ENCODE measurements at places on chromosomes 16 and 17.

DNA sequence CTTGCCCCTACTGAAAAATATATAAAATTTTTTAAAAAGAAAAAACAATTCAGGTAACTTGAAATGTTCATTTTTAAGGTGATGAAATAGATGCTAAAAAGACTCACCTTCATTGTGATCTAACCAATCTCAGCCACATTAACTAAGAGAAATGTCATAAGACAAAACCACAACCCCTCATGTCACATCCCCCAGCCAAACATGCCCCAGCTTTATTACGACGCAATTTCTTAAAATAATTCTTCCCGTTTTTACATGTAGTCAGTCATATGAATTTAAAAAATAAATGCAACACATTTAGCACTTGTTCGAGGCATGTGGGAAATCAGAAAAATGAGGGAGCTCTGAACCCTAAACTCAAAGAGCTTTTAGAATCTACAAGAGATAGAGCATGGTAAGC, 9.5 kb downstream of the AMFR start:
- no peak for DNase-seq

DNA sequence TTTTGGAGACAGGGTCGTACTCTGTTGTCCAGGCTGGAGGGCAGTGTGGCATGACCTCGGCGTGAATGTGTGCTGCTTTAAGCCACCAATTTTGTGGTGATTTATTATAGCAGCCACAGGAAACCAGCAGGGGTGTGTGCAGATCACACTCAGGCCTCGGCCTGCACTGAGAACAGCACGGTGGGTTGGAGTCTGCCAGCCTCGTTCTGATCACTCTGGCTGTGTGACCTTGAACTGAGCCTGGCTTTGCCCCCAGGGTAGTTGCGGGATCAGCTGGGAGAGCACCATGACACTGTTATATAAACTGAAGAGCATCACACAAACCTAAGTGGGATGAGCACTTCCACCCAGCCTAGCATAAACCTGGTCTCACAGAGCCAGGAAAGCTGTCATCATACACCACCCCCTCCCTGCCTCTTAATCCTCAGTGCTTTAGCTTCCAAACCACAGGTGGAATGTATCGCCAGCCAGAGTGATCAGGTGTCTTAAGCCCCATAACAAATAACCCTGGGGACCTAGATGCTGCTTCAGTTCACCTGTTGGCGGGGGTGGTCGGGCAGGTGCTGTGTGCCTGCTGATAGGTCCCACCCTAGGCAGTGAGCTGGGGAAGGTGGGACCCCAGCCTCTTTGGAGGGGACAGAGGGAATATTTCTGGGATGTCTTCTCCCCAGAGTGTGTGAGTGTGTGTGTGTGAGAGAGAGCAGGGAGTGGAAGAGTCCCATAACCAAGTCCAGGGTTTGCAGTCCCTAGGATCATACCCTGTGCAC, 28.6 kb upstream of the NDRG4 start:
- no peak for DNase-seq

DNA sequence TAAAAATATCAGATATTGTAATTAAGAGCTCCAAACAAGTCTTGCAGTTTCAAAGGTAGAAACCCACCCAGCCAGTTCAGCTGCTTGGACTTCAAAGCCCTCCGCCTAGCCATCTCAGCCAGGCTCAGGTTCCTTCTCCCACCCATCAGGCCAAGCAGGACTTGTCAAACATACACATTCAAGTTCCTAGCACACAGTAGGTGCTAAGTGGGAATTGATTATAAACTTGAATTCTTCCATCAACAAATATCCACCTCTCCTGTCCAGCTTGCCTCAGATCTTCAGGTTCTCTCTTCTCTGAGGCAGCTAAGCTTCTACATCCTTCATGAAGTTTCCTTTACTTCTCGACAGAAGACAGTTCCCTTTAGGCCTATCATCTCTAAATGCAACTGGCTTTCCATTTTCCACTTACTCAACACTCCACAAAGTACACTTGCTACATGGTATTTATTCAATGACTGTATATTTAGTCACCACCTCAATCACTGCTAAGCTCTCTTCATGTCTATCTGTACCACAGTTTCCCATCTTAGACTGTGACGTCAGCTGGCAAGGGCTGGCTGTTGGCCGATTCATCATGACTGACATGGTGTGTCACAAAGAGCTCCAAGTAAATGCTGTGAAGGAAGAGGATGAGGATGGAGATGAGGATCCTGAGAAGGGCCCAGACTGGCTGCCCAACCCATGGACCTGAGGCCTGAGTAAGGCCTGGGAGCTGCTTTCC, 13.3 kb upstream of the COG7 start:
- DNase-seq, result no peak

- no peak for DNase-seq
These were observed 721.9 kb downstream of the WWOX start for GRCh38 chr16:78821335-78821734.

GRCh38 chr17:60138769-60139437, 10.9 kb upstream of the CA4 start:
- DNase-seq, result no peak

DNA sequence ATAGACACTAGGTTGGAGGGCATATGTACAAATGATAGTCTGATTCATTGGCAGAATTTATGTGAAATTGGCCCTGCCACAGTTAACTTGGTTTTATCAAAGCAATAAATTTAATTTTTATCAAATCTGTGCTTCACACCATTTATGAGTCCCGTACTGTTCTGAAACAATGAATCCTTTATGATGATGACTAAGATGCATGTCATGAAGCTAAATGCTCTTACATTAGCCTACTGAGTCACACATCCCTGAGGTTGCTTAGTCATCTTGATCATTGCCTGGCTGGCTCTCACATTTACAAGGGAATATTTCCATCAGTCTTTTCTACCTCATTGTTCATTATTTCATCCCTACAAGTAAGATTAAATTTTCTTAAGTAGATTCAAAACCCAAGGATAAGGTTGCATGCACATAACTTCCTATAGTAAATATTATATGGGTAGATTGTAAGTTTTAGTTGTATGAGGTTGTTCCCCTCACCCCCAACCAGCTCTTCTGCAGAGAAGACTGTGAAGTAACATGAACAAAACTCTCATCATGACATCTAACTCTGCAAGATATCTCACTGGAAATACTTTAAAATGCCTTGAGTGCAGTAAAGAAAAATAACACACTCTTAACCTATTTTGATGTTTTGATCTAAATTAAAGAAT, 170.7 kb downstream of the CYB561 start:
- DNase-seq, result no peak

DNA sequence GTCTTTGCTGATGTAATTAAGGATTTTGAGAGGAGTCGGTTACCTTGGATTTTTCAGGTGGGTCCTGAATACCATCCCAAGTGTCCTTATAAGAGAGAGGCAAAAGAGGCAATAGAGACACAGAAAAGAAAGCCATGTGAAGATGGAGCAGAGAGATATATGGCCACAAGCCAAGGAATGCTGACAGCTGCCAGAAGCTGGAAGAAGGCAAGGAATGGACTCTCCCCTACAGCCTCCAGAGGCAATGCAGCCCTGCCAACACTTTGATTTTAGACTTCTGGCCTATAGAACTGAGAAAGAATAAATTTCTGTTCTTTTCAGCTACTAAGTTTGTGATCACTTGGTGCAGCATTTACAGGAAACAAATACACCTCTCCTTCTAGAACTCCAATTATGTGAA, 8.2 kb upstream of the RNFT1 start:
- DNase-seq, result no peak

- DNase-seq, result no peak
These were observed 66.6 kb downstream of the SIAH1 start for GRCh38 chr16:48318630-48319029.

DNA sequence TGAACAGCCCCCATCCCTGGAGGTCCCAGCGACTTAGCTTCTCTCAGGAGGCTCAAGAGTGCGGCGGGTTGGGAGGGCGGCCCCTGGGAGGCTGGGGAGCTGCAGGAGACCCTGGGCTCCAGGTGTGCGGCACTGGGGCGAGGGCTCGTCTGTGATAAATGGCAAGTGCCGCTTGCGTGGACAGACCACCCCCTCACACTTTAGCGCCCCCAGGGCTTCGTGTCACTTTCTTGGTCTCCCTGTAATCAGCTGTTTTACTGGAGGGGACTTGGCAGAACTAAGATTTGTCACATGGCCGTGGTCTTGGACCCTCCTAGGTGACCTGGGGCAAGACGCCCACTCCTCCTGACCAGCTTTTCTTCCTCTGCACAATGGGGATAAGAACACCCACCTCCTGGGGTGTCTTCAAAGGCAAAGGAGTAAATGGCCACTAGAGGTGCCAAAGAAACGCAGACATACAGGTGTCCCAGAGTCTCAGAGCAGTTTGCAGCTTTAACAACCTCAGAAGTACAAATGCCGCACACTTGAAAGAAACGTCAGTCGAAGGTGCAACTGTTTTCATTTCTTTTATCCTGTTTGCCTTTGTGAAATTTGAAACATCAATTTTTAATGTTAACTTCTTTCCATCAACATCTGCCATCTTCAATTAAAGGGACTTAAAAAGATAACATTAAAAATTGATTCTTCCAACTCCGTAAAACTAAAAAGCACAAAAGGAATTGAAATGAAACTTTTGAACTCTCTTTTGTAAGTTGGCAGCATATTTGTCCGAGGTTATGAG, 946 bp downstream of the OSGIN1 start:
- no peak for DNase-seq

DNA sequence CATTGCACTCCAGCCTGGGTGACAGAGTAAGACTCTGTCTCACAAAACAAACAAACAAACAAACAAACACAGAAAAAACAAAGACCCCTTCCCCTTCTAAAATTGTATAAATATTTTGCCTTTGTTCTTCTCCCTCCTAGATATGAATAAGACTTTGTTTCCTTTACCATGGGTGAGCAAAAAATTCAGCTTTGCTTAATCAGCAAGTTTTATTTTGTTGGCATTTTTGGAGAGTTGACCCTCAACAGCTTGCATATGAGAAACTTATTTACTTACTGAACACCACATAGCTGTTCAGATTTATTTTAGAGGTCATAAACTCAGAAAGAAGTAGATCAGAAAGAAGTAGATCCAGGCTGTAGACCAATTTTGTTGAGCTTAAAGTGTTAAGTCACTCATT, 395.2 kb upstream of the TOM1L1 start:
- DNase-seq, result no peak

- no peak for DNase-seq
These were observed 4.5 kb upstream of the CA4 start for GRCh38 chr17:60145006-60145935.

DNA sequence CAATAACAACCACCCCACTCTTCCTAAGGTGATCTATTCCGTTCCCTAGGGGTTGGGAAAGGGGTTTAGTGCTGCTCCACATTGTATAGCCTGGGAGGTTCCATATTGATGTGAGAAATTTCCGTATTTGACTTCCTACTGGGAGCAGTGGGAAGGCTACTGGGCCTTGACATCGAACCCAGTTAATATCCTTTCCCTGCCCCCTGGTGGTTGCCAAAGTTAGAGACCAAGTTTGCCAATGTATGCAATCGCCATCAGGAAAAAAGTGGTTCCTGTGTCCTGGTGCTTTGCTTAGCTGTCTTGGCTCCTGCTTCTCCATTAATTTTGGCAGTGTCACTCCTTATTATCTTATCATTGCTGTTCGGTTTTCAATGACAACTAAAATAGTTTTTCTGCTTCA, 914.9 kb downstream of the KCNJ2 start:
- no peak for DNase-seq

DNA sequence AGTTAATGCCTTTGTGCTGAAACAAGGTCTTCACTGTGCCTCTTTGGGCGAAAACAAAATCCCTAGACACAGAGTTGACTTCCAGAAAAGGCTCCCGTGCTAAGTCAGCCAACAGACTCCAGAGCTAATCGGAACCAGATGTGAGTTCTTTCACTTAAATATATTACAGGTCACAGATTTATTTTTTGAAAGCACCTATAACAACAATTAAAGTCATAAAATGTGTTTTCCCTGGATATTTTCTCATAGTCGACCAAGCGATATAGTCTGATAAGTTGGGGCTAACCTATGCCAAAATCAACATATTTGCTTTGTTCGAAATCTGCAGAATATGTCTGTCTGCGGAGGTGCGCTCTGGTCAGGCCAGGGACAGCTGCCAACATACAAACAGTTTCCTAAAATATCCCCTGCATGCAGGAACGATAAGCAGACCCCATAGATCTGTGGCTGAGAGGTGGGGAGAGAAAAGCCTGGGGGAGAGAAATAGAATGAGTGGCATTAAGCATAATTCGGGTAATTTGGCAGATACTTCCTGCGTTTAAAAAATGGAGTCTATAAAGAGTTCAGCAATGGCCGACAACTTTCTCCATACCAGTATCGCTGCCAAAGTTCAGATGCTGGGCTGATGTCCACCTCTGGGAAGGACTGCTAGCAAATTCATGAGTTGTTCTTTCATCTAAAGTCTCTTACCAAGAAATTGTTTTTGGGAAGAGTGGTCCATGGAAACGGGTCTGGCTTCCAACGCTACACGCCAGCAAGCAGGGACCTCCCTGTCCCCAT, 50.8 kb upstream of the MYH10 start:
- DNase-seq, result no peak

DNA sequence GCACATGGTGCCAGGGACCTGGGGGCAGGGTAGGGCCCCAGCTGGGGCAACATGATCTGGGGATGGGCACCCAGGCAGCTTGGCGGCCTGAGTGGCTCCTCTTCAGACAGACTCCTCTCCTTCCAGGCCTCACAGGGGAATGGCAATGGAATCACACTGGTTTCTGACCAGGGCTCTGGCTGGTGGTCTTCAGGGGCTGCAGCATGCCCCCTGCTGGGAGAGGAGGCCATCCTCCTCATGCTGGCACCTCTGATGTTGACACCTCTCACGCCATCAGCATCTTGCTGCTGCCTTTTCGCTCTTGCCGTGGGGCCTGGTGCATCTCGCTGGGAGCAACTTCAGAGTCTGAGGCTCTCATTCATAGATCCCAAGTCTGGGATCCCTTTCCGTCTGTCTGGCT, 11.2 kb upstream of the GFOD2 start:
- no peak for DNase-seq

- DNase-seq, result no peak
These were observed 27.2 kb downstream of the ZNF423 start for GRCh38 chr16:49828533-49829267.

- DNase-seq, result no peak
These were observed 27.1 kb upstream of the CHMP6 start for GRCh38 chr17:80964544-80964856.

- peak; percentile 78 for DNase-seq
These were observed 13.0 kb upstream of the SPNS3 start for GRCh38 chr17:4420692-4421131.

- DNase-seq, result no peak
These were observed 2.3 kb downstream of the NGFR start for GRCh38 chr17:49497148-49498028.

DNA sequence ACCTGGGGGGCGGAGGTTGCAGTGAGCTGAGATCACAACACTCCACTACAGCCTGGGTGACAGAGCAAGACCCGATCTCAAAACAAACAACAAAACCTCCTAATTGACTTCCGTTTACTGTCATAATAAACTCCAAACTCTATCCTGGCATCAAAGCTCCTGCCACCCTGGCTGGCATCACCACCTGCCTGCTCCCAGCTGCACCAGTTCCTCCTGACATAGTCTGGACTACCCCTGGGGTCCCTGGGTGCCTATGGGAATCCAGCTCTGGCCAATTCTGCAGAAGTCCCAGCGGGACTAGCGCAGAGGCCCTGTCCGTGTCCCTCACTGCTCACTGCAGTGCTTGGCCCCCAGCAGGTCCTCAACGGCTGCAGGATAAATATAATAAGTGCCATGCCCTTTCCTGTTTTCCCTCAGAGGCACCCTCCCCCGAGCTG, 723 bp downstream of the NTHL1 start:
- DNase-seq, result no peak
